NCI-H510A (cell line): ENCODE measurements at places on chromosomes 13 and 19.

- DNase-seq = no peak
These were observed 686 bp downstream of the LENG8 start for GRCh38 chr19:54449701-54450069.

DNA sequence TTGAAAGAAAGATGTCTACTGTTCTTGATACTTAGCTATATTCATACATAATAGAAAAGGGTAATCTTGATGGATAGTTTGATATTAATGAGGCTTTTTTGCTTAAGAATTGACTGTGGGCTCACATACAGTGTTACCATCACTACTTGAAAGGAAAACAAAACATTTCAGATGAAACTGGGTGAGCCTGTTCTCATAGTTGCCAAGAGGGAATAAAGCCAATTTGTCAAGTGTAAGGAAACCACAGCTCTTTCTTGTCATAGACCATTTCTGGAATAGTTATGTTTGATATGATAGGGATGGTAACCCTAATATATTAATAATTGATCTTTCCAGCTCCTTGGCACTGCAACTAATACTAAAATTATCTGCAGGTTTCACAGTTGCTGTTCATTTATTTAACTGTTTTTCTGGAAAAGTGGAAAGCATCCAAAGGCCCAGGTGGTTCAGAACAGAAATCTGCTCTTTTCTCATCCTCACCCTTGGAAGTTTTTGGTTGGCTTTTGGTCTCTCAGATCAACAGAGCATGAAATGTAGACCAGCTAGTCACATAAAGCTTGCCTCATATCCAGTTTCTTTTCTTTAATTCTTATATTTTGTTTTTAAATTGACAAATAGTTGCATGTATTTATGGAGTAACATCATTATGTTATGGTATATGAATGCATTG, 43.2 kb downstream of the ARHGEF7 start:
- DNase-seq = no peak

DNA sequence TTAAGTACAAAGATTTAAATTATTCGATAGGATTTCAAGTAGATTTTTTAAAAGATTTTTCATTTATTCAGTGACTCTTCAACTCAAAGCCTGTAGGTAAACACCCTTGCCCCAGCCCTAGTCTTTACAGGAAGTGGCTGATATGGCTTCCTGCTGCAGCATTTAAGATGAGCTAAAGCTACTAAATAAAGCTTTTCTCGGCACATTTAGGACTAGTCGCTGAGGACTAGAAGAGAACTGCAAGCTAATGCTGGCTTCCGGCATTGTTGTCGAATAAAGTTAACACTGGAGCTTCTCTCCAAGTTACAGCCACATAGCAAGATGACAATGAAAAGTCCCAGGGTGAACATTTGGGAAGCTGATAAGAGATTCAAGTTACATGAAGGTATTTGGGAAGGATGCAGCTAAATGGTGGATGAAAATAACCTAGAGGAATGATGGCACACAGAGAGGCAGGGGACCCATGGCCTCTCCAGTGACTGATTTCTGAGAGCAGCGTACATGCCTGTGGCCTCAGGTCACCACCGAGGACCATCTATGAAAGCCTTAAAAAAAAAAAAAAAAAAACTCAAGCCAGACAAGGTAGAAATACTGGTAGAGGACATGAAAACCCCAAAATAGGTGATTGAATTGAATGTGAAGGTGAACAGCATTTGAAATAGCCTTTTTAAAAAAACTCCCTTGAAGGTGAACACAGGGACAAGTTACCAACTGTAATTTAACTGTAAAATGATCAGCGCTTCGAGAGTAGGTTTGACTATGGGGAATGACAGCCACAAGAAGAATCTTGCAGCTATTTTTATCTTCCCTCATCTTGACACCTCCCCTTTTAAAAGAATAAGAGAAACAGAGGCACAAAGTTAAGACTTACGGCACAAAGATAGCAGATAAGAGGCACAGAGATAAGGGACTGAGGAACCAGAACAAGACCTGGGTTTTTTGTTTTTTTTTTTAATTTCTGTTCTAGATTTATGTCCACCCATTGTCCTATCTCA, 155.4 kb downstream of the DCT start:
- no peak for DNase-seq

DNA sequence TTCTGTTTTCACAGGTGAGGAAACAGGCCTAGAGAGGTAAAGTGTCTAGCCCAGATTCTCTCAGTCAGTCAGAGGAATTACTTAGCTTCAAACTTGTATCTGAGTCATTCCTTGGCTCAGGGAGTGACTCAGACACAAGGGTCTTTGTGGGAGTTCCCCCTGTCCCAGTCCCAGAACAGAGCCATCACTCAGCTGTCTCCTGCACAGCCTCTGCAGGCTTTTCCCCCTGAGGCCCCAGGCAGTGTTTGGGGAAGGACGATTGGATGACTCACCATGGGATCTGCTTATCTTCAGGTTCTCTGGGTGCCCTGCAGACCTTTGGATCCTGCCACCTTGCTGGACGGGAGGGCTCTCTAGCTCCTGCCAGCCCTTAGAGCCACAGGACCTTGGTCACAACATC, 13.2 kb downstream of the ZNF793 start:
- no peak for DNase-seq

DNA sequence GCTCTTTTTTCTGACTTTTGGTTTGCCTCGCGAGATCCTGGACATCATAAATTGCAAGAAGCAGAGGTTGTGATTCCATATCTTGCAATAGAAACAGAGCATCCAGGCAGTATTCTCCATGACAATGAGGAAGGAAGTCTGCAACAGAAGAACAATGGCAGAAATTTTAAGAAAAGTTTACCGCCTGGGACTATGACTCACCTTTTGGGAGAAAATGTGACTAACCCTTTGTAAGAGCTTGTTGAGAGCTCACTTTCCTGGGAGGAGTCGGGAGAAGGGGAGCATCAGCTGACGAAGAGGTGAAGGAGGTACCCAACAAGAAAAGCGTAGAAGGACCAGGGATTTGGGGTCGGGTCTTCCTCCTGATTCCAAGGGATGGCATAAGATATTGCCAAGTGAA, 34.3 kb upstream of the TNFSF11 start:
- DNase-seq = no peak

GRCh38 chr13:44272692-44273091, 100.9 kb upstream of the SERP2 start:
- DNase-seq = no peak

GRCh38 chr13:62309904-62310303, 894.3 kb upstream of the PCDH20 start:
- DNase-seq = no peak
